Posterior cingulate gyrus (tissue), 11 donors: ENCODE measurements at places on chromosomes 7 and 10.

DNA sequence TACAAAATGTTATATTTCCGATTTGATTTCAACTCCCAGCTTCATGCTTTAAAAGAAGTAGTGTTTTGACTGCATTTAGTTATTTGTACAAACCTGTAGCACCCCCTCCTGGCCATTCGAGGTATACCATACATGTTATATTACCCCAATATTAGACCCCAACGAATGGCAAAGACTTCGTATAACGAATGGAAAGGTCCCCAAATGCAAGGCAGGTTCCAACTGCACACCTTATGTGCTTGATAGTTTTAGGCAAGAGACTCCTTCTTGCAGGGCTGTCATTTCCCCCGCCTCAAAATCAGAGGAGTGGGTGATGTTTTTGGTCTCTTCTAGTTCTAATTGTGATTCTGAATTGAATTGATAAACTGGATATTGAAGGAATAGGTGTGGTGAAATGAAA, 101.1 kb upstream of the TARP start:
- no peak for DNase-seq

- no peak for DNase-seq
Measured at GRCh38 chr7:47302560-47302959, 279.4 kb downstream of the TNS3 start.

- no peak for DNase-seq
Measured at GRCh38 chr7:55975988-55976633, 11.7 kb downstream of the NIPSNAP2 start.

GRCh38 chr10:69506834-69507713, 55.8 kb downstream of the TSPAN15 start:
- peak; percentile 87 for DNase-seq

DNA sequence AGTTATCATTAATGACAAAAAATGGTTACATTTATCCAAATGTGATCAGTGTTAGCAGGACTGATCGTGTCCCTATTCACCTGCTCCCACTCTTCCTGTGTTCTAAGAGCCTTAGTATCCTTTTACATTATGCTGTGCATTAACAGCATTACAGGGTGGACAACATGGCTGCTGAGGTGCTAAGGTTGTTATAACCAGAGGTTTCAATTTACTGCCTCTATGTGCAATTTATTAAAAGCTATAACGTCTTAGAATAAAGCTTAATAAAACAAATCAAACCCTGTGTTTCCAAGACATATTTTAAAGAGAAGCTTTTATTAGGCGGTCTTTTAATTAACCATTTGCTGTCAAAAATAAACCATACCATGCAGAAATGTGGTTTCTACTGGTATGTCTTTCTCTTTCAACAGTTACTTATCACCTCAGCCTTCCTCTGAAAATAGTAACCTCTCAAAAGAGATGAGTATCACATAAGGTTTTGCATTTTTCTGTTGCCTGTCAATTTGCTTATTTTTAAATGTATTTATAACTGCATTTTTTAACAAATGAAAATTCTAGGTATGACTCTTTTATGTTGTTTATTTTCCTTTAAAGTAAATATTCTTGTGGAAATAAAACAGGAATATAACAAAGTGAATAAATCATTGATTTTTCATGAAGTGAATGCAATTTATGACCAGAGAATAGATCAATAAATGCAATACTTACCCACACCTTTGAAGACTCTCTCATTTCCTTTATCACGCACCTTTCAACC, 849.8 kb upstream of the SORCS1 start:
- no peak for DNase-seq

- DNase-seq: no peak
Measured at GRCh38 chr7:149423449-149424110, 37.3 kb downstream of the ZNF777 start.

DNA sequence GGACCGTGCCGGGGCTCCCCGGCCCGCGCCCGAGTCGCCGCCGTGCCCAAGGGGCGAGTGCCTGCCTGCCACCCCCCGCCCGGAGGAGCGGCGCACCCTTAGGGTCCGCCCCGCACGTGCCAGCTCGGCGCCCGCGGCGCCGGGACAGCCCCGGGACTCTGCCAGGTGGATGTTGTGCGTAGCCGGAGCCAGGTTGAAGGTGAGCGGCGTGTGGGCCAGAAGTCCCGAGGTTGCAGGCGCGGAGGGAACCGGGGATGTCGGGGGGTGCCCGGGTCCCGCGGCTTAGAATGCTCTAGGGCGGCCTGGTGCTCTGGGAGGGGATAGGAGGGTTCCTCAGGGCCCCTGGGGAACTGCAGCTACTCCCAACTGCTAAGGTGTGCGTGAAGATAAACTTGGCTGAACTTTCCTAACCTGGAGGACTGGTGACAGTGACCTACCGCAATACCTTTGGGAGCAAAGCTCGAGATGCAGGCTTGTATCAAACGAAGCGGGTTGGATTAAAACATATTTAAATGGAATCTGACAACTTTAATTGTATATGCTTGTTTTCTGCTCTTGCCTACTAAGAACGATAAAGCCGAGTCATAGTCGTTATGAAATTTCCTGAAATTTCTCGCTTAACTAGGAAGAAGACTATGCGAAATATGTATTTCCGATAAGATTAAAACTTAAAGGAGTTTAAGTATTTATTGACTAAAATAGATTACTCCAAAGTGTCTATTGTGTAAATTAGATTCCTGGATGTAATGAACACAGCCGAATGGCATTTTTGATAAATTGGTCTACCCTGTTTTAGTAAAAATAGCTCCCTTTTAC, at the start of gene CUX1:
Gene CUX1, plus strand, starts transcription at position 156 of the 816 bp plus-strand sequence. Its CDS starts 14 bp downstream, at position 170.
- no peak for DNase-seq

DNA sequence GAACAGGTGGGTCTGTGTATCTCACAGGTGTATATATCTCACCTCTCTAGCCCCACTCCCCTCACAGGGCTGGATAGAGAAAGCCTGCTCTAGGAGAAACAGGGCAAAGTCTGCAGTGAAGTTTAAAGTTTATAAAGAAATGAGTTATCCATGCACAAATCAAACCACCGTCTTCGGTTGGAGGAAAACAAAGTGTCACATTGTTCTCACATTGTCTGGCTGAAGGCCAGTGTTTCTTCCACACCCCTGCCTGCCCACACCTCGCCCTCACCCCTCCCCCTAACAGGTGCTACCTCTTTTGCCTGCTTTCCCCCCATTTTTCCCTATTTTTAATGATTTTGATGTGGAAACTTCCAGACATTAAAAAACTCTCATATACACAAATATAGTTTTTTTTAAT, 25.8 kb downstream of the AQP1 start:
- no peak for DNase-seq

- DNase-seq: no peak
Measured at GRCh38 chr10:22606164-22606614, 108.2 kb downstream of the PIP4K2A start.

DNA sequence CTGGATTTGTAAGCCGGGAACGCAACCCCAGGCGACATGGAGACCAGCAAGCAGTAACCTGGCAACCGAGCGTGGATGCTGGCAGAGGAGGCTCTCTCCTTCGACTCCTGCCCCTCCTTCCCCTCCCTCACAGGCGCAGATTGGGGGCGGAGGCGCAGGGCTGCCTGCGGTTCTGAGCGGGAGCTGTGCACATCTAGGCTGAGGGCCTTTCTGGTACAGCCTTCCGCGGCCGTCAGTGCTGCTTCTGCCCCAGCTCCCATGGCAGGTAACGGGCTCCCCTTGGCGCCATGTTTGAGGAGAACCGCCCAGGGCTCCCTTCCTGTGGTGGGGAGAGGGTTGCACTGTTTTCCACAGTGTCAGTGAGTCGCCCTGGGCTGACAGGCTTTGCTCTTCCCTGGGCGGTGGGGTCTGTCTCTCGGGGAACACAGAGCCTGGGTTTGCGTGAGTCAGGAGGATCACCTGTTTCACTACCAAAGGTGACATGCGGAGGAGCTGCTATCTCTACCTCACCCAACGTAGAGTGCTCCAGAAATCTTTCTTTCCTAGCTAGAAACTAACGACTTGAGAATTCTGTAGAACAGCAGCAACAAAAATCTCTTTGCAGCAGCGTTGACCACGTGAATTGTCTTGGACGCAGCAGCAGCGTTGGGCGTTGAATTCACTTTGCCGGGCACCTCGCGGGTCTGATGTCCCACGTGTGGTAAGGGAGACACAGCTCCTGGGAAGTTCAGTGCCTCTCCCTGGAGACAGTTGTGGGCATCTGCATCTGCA, 154.8 kb upstream of the COBL start:
- peak; percentile 95 for DNase-seq

- no peak for DNase-seq
Measured at GRCh38 chr7:4765776-4766490, 9.5 kb upstream of the AP5Z1 start.

GRCh38 chr7:38883706-38884105, 25.3 kb downstream of the VPS41 start:
- DNase-seq: no peak

DNA sequence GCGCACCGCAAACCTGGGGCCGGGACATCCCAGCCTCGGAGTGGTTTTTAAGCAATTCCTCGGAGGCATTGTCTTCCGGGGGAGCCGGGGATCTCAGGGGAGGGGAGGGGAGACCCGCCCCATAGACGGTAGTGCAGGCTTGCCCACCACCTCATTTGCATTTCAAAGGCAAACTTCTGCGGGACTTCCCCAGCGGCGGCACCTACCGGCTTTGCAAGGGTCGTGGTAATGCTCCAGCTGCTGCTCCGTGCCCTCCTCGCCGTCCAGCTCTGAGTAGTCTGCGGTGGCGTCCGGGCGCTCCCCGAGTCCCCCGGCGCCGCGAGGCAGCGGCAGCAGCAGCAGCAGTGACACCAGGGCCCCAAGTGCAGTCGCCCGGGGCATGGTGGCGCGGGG, 425 bp downstream of the TLL2 start:
- no peak for DNase-seq

- no peak for DNase-seq
Measured at GRCh38 chr10:48705401-48705938, 20.8 kb downstream of the WDFY4 start.

DNA sequence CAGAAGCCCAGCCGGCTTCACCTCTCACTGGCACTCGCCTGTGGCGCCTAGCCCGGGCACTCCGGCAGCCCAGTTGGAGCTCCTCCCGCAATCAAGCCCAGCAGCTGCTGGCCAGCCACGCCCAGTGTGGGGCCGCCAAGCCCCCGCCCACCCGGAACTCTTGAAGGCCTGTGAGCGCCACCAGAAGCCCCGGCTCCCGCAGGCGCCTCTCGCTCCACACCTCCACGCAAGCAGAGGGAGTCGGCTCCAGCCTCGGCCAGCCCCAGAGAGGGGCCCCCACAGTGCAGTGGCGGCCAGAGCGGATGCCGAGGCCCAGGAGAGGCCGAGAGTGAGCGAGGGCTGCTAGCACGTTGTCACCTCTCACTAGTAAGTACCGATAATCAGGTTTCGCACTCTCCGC, 240.7 kb downstream of the TFEC start:
- DNase-seq: no peak

GRCh38 chr7:44244282-44244681, 43.5 kb downstream of the YKT6 start:
- no peak for DNase-seq

GRCh38 chr10:50561816-50562215, 61.9 kb downstream of the SGMS1 start:
- no peak for DNase-seq

- no peak for DNase-seq
Measured at GRCh38 chr7:156031679-156032478, 219.6 kb upstream of the SHH start.

GRCh38 chr10:108241166-108241565, 1076.7 kb upstream of the SORCS1 start:
- DNase-seq: no peak

GRCh38 chr10:111079241-111079760, 2.5 kb downstream of the ADRA2A start:
- no peak for DNase-seq

DNA sequence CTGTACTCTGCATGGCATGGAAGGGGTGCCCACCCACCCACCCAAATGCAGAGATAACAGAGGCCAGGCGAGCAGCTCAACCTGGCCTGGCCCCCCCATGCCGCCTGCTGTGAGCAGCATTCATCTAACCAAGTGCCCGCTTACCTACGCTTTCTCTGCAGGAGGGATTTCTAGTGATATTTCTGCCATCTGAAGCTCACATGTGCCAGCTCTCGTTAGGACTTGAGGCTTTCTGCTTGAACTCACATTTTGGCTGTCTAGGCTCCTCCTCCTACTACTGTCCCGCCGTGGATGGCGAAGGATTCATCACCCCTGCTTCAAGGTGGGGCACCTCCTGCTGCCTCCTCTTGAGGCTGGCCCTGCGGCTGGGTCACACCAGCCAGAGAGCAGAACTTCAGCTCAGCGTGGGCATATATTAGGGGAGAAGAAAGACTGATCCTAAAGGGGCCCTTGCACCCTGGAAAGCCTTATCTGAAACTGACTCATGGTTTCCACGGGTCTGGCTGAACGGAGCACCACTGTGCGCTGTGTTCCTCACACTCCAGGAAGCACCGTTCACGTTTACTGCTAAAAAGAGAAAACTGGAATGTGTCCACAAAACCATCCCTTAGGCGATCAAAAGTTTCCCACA, 45.5 kb downstream of the CTBP2 start:
- DNase-seq: no peak

DNA sequence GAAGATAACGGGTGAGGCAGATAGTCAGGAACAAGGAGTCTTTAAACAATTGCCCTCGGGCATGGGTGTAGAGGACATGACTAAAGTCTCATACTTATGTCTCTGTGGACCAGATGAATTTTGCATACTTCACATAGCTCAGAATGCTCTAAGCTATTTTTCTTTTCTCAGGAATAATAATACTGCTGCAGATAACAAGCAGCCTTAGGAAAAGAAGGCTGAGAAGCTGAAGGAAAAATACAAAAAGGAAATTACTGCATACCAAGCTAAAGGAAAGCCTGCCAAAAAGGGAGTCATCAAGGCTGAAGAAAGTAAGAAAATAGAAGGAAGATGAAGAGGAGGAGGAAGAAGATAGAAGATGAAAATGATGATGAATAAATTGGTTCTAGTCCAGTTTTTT, 13.4 kb upstream of the ERCC6 start:
- DNase-seq: no peak

GRCh38 chr7:132102942-132103341, 473.3 kb downstream of the PLXNA4 start:
- DNase-seq: no peak

- DNase-seq: no peak
Measured at GRCh38 chr7:117041007-117041406, 87.7 kb downstream of the ST7 start.

DNA sequence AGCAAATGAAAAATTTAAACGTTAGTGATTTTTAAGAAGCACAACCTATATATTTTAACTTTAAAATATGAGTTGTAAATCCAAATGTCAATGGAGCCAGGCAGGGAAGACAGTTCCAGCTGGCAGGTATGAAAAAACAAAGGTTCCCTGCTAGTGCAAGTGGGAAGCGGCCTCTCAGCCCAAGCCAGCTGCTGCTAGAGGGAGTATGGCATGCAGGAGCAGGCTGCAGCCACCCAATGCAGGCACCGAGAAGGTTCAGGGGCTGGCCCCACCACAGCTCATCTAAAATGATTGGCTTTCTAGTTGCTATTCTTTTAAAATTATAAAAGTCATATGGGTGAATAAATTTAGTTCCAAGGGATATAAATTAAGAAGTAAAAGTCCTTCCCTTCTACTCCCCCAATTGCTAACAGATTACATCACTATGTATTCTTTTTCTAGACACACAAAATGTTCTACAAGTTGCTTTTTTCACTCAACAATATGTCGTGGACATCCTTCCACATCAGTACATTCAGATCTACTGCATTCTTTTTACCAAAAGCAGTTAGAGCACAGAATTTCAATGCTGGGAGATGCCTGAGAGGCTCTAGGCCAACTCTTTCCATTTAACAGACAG, 69.3 kb downstream of the SGMS1 start:
- DNase-seq: peak; percentile 91
